T-helper 22 cell (primary cell): ENCODE measurements at places on chromosomes 12 and 14.

GRCh38 chr14:99648027-99648784, 3.3 kb downstream of the HHIPL1 start:
- DNase-seq: no peak

GRCh38 chr12:9751204-9752144, 9.2 kb downstream of the CD69 start:
- DNase-seq: peak; percentile 29

- DNase-seq: no peak
These were observed 107.5 kb downstream of the DAAM1 start for GRCh38 chr14:59295951-59296350.

DNA sequence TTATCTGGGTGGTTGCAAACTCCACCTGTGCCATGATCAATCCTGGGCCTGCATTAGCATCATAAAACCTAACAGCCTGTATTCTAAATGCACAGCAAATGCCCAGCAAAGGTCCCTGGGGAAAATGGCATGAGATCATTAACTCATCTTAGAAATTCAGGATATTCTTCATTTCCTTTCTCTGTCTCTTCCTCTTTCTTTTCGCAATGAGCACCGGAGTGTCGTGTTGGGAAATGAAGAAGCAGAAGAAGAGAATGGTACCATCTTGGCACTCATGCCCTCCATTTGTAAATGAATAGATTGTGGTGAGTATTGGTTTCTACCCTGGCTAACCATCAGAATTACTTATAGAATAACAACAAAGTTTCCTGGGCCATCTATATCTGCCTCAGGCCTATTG, 193.6 kb downstream of the GALC start:
- no peak for DNase-seq

- no peak for DNase-seq
These were observed 28.5 kb upstream of the NFYB start for GRCh38 chr12:104166465-104166864.
